NT2/D1 (cell line): ENCODE measurements at places on chromosomes 3 and 15.

- no peak for DNase-seq
Observed at GRCh38 chr3:14757153-14757700, 61.5 kb upstream of the FGD5 start.

- no peak for DNase-seq
Observed at GRCh38 chr3:74447221-74447620, 167.2 kb downstream of the CNTN3 start.

DNA sequence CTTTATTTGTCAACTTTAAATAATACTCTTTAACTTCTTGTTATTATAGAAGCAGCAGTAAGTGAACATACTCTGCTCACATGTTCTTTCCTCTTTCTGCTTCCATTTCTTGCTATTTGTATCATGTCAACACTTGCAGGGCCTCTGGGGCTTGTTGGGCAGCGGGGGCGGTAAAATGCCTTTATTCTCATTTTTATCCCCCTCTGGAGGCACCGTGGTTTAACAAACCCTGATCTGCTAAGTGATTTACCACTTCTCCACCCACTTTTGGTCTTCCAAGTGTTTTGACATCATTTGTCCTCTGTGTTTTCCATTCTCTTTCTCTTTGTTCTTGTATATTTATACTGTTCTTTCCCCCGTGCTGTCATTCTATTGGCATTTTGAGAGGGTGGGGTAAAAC, 33.9 kb downstream of the SCN10A start:
- no peak for DNase-seq

DNA sequence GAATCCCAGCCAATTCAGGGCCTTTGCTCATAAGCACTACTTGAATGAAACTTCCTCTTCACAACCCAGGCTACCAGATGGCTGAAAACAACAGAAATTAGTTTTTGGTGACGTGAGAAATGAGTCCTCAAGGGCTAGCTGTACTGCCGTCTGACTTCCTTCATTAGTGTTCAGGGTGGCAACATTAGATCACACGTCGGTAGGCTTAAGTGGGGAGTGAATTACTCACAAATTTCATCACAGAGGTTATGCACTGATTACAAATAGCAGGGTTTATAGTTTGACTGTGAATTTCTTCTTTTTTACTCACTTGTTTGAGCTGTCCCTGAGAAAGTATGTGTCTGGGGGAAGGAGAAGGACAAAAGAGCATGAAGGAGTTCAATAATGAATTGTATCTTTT, 397.2 kb downstream of the GAP43 start:
- no peak for DNase-seq

- DNase-seq = no peak
Observed at GRCh38 chr3:35690271-35690670, 50.9 kb downstream of the ARPP21 start.
